ENCODE measurements at places on chromosomes 6 and 20.
A peak's percentile ranks its signal among the peaks of the same experiment; 100 is the strongest.

GRCh38 chr6:150813319-150813992 is 52.0 kb upstream of the MTHFD1L start:
- DNase-seq: no peak

DNA sequence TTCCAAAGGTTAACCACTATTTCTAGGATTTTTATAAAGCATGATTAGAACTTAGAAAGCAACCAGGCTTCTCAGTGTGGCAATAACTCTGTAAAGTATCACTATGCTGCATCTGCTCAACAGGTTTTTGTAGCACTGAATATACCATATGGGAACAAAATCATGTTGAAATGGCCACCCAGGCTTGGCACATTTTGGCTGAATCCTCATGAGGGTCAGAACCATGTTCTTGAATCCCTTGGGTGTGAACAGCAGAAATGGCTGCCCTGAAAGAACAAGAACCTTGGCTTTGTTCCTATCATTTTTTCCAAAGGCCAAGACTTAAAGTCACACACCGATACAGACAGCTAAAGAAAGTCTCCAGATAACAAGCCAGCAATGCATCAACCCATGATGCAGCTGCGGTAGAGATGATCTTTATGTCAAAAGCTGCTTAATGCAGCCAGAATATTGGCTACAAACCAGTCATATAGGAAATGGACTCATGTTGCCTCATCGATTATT is 283.0 kb upstream of the NOX3 start:
- no peak for DNase-seq

DNA sequence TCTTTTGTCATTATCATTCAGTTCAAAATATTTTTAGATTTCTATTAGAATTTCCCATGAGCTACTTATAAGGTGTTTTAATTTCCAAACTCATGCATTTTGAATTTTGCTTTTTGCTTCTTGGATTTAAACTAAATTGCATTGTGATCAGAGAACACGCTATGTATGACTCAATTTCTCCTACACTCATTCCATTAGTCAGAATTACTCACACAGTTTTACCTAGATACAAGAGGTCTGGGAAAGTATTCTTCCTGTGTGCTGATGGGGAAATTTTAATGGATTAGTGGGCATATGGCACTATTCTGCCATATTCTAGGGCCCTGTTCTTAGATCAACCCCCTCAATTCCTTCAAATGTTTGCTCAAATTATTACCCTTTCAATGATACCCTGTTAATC is 49.9 kb upstream of the BMP5 start:
- DNase-seq: no peak

GRCh38 chr20:17848249-17849048 is 120.1 kb downstream of the SNX5 start:
- no peak for DNase-seq

DNA sequence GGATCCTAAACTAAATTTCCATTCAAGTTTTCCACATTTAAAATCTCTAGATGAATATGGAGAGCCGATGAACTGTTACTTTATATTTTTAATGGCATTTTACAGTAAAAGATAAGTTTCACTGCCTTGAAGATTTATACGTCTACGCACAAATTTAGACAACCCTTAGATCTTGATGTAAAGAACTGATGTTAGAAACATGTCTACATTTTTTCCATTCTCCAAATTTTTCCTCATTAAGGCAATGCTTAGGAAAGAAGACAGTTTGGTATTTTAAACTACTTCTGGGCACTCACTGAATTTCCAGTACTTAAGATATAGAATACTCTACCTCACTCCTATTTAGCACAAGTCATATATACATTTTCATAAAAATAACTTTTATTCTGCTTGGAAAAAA is 45.4 kb downstream of the ME1 start:
- no peak for DNase-seq

- DNase-seq: no peak
Measured at GRCh38 chr6:130827247-130828149, at the start of gene SMLR1. TSS of gene SMLR1 (plus strand) at chr6:130827406. CDS start at chr6:130827414, 8 bp downstream.

DNA sequence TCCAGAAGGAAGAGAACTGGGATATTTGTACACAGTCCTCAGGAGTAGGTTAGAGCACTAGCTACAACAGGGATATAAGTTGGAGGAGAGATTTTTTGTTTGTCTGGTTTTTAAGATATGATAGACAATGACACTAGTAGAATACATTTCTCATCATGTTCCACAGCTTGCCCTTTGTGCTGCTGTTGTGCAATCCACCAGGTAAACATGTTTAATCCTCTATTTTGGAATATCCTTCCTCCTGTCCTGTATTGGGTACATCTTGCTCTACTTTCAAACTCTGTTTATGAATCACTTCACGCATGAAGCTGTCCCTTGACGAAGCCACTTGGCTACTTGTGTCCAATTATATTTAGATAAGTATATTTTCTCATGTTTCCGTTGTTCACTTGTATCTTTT is 153.6 kb upstream of the TENT5A start:
- DNase-seq: no peak

GRCh38 chr6:13287104-13287503 is 41.2 kb downstream of the TBC1D7 start:
- DNase-seq: no peak

- DNase-seq: no peak
Measured at GRCh38 chr6:133977983-133978895, 25.2 kb downstream of the TBPL1 start.

GRCh38 chr20:57088436-57088835 is 178.0 kb downstream of the BMP7 start:
- DNase-seq: no peak

DNA sequence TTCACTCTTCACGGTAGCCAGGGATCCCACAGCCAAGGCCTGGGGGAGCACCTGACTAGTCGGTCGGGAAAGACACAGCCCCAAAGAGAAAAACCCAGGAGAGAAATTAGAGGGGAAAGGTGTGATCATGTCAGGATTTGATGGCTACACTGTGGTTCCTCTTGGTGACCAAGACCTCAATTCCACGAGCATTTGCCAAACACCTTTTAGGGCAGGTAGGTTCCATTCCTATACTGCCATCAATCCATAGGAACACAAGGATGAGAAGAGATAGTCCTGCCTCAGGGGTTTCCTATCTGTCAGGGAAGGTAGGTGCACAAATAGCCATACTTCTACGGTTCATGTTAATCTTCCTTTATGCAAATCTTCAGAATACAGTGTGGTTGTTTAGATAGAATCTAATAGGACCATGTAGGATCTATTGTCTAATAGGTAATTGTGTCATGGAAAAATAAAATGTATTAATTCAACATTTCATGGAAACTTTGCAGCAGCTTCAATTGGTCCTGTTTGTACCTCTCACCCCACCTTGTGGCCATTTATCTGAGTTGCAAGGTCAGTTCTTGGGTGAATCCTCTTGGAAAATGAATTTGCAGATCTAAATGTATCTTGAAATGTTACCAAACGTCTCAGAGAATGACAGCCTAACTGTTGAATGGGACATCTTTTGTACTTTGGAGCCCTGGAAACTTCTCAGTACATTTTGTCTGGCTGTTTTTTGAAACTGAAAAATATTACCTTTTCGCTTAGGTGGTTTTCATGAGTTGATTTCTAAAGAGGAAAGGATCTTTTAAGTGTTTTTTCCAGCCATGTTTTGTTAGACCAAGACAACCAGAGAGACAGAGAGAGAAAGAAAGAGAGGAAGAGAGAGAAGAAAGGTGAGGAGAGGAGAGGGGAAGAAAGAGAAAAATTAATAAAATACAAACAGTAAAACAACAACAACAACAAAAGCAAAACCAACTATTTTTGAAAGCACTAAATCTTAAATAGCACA is 33.7 kb upstream of the IYD start:
- peak; percentile 19 for DNase-seq

GRCh38 chr6:9103876-9104521 is 668.7 kb upstream of the SLC35B3 start:
- DNase-seq: no peak
